Ureter (tissue), 1 donor: ENCODE measurements at places on chromosomes 13 and 19. TPM values are rescaled to one million over a fixed set of nuclear protein-coding genes. Genes with fewer than 3 reads are reported as not detected.

MEX3D gene
- total RNA-seq = 21.7 TPM

ZNF793 gene
- total RNA-seq = 19.7 TPM

CACNG7 gene
- not detected for total RNA-seq

LMTK3 gene
- 5.1 TPM for total RNA-seq

TTC9B gene
- not detected for total RNA-seq

SHANK1 gene
- total RNA-seq = 0.29 TPM

C19orf85 gene
- not detected for total RNA-seq

NCAN gene
- not detected for total RNA-seq

SPTBN4 gene
- 2.6 TPM for total RNA-seq

CLEC17A gene
- total RNA-seq = 0.26 TPM
